ENCODE measurements at places on chromosomes 1 and 21.
A peak's percentile ranks its signal among the peaks of the same experiment; 100 is the strongest.

- no peak for DNase-seq
Observed at GRCh38 chr1:109500941-109501381, 7.1 kb downstream of the CYB561D1 start.

DNA sequence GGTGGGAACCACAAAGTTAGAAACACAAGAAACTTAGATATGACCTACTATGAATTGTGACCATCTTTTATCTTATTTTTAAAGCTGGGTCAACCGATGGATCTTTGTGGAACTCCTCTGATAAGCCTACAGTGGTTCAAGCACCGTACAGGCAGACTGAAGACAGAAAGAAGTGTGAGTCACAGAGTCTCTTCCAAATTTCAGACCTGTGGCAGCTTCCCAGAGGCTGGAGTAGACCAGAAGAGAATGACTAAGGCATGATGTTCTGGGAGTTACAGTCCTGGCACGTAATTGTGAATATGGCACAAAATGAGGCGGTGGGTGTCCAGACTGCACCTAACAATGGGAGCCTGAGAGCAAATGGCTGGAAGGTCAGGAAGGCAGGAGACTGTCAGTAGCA is 70.0 kb downstream of the LMO4 start:
- no peak for DNase-seq

GRCh38 chr1:48181669-48182367 is 40.7 kb upstream of the SLC5A9 start:
- no peak for DNase-seq

- no peak for DNase-seq
Observed at GRCh38 chr21:21664871-21665270, 666.7 kb downstream of the NCAM2 start.

DNA sequence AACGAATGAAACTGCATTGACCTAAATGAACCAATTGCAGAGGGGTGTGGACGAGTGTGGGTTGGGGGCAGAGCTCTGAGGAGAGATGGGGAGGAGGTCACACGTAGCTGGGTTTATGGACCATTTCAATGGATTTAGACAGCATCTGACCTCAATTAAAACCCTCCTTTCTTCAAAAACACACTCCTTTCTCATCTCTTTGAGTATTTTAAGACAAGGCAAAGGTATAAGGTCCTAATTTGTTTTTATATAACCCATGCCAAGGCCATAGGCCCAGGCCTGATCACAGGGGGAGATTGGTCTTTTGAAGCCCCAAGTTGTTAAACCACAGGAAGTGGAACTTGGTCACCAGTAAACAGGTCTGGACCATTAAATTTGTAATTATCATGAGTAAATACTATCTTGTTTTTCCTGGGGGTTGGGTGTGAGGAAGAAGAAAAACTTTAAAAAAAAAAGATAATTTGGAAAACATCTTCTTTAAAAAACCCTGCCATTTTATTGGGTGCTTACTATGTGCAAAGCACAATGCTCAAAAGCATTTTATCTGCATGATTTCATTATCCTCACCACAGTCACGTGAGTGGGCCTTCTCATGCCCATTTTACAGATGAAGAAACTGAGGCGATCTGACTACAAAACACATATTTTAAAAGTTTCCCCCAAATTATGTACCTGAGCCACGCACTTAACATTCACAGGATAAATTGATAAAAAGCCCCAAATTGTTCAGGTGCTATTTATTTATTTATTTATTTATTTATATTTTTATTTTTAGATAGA is 8.9 kb upstream of the INAVA start:
- no peak for DNase-seq

- no peak for DNase-seq
Observed at GRCh38 chr1:225735252-225736149, 42.1 kb upstream of the SRP9 start.

GRCh38 chr1:36743286-36744005 is 260.7 kb upstream of the CSF3R start:
- no peak for DNase-seq

DNA sequence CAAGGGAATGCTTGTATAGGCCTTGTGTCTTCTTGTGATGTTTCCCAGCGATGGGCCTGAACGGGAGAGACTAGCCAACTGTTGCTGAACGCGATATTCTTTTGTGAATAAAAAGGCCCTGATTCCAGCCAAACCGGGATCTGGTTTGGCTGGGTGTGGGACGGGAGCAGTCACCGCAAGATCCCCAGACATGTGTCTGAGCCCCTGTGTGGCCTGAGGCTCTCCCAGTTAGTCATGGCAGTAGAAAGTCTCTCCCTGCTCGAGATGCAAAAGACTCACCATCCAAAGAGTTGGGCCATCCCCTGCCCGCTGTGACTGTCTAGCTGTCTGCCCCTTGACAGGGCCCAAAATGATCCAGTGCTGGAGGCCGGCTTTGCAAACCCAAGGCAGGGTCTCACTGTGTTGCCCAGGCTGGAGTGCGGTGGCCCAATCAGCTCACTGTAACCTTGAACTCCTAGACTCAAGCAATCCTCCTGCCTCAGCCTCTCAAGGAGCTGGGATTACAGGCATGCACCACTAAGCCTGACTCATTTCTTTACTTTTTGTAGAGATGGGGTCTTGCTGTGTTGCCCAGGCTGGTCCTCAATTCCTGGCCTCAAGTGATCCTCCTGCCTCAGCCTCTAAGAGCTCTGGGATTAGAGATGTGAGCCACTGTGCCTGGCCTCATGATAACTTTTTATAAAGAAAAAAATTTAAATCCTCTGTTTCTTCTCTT is 56.4 kb downstream of the KIF26B start:
- no peak for DNase-seq

GRCh38 chr1:85022700-85023099 is 25.6 kb downstream of the MCOLN3 start:
- no peak for DNase-seq

DNA sequence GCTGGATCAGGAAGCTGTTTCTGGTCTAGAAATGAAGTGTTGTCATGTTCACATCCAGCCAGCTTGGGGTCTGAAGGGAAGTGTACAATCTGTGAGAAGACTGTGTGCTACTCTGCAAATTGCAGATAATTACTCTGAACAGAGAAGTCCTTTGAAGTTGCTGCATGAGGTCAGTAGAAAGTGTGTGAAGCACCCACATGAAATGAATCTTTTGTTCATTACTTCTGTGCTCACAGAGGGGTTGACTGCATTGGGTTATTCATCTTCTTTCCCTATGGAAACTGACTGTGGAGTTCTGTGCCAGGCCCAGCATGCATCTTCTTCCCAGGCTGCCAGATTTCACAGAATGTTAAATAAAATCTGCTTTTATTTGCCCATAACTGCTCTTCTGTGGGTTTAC is 47.1 kb downstream of the CTH start:
- DNase-seq = no peak

DNA sequence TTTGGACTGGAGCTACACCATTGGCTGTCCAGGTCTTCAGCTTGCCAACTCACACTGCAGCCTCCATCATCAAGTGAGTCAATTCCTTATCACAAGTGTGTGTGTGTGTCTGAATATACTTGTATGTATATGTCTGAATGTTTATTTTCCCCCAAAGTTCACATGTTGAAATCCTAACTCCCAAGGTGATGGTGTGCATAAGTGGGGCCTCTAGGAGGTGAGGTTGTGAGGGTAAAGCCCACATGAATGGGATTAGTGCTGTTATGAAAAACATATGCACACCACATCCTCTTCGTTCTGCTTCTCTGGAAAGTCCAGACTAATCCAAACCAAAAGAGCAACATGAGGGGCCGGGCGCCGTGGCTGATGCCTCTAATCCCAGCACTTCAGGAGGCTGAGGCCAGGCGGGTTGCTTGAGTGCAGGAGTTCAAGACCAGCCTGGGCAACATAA is 48.7 kb upstream of the LBR start:
- no peak for DNase-seq

GRCh38 chr21:29376556-29376955 is 77.8 kb downstream of the BACH1 start:
- peak; percentile 6 for DNase-seq

DNA sequence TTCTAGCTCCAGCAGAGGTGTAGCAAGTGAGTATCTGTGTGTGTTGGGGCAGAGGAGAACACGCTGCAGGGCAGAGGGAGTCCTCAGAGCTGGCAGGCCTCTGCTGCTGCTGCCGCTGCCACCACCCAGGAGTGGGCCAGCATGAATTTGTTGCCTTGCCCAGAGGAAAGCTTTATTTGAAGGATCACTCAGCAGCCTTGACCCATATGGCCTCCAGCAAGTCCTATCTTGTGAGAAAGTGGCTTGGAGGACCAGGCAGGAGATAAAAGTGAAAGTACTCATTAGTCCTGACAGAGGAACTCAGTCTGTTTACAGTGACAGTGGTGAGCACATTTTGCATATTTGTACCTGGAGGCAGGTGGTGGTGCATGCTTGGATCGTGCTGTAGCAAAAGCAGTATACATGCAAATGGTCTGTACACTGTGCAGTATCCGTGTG is 3.1 kb downstream of the TRAF5 start:
- no peak for DNase-seq

GRCh38 chr1:229001467-229002011 is 266.3 kb downstream of the RHOU start:
- no peak for DNase-seq

- no peak for DNase-seq
Observed at GRCh38 chr1:189682591-189682990, 795.1 kb downstream of the BRINP3 start.

GRCh38 chr1:235642011-235642942 is 7.3 kb downstream of the GNG4 start:
- peak; percentile 29 for DNase-seq

- DNase-seq = no peak
Observed at GRCh38 chr1:244409701-244410100, 42.0 kb downstream of the ADSS2 start.

GRCh38 chr1:22971161-22971560 is 1.5 kb downstream of the LACTBL1 start:
- no peak for DNase-seq

GRCh38 chr1:212634252-212634651 is 25.7 kb downstream of the ATF3 start:
- DNase-seq = no peak
